ENCODE measurements at places on chromosomes 16 and 17.

DNA sequence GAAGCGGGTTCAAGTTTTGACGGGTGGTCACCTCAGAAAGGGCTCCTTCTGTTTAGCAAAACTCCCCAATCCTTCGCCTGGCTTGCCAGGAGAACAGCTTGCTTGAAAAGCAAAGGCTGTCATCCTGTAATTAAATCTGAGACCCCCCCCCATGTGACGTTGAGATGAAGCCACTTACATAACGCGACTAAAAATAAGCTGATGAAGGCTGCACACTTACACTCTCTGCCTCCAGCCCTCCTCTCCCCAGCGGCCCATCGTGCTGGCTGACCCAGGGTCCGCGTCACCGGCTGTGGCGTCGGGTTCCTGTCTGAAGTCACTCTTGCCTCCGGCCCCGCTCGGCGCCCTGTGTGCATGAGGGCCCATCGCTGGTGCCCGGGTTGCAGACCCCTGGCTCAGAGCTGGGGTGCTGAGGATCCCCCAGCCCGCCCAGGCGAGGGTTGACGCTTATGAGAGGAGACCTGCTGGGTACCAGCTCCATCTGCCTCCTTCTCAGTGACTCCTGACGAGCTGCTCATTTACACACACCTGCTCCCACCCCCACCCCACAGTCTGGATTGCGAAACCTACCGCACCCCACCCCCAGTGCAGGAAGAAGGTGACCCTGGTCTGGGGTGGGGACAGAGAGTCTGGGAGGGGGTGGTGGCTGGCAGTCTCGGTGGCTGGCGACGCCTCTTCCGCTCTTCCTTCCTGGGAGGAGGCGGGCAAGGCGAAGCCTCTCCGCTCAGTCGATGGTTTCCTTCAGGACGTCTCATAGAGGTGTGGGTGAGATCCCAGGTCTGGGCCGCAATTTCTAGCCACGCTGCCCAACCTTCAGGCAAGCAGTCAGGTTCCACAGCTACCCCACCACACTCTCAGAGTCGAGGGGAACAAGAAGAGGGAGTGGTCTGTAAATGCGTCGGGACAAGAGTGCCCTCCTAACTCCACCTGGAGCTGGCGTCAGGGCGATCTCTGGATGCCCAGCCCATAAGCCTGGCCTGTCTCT lies 3.1 kb upstream of the BAIAP2 start:
- DNase-seq, result no peak

DNA sequence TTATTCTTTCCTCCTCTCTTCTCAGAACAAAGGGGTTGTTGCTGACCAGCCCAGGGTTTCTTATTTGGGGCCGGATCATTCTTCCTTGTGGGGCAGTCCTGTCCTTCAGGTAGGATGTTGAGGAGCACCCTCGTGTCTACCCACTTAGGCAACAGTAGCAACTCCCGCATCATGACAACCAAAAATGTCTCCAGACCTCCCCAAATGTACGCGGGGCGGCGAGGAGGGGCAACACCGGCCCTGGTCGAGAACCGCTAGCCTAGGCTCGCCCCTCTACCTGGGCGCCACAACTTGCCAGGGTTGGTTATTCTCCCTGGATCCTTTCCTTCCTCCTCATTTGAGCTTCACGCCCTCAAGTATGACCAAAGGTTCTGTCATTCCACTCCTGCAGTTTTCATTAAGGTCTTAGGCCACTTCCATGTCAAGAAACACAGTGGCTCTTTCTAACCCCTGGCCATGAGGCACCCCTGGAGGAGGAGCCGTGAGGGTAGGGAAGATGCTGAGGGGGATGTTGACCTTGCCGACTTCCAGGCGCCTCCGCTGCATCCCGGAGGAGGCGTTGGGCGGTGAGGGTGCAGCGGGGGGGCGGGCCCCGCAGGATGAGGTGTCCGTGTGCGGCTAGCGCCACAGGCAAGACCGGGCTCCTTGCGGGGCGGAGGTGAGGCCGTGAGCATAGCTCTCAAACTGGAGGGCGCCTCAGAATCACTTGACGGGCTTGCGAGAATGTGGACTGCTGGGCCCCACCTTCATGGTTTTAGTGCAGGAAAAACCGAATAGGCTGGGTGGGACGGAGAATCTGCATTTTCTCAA lies 712 bp upstream of the SPECC1 start:
- peak; percentile 46 for DNase-seq

DNA sequence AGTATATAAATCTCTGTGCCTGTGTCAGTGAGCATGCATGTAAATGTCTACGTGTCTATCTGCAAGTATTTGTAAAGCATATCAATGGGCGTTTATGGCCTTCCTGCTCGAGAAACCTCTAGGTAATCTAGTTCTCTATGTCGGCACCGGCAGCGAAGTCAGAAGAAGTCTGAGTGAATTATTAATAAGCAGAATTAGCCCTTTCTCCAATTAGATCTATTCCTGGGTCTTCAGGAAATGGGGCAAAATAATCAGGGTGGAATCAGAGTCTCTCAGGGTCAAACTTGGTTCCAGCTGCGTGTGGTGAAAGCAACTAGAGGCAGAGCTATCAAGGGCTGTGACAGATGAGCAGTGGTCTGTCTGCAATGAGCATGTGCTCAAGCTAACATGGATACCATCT lies at the start of gene C17orf78:
Gene C17orf78 (plus strand): TSS at position 280 of the 400 bp plus-strand sequence. CDS start 108 bp downstream, at position 388.
- DNase-seq, result no peak

DNA sequence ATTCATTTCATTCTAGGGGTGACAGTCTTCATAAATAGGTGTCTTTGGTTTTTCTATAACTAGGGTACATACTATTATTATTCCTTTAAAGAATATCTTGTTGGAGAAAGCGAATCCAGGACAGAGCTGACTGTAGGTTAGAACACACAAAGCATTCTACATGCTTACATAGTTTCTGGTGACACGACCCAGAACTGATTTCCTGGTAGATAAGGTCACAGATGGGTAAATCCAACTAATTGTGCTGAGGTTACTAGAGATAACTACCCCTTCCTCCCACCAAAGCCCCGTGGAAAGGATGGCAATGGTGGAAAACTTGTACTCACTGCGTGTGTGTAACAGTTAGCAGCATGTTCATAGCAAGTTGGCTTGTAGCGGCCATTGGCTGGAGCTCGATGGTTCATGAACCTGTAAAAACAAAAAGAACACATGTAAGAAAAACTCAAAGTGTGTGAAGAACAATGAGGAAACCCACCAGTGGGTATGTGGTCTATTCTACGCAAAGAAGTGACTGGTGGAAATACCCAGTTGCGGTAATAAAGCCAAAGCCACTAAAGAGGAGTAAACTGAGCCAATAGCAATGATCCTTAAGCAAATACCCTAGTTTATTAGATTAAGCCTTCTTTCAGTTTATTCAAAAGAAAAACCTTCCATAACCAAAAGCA lies 7.7 kb downstream of the MMD start:
- DNase-seq, result no peak

- no peak for DNase-seq
Measured at GRCh38 chr16:86930663-86931373, 352.5 kb downstream of the FOXL1 start.

DNA sequence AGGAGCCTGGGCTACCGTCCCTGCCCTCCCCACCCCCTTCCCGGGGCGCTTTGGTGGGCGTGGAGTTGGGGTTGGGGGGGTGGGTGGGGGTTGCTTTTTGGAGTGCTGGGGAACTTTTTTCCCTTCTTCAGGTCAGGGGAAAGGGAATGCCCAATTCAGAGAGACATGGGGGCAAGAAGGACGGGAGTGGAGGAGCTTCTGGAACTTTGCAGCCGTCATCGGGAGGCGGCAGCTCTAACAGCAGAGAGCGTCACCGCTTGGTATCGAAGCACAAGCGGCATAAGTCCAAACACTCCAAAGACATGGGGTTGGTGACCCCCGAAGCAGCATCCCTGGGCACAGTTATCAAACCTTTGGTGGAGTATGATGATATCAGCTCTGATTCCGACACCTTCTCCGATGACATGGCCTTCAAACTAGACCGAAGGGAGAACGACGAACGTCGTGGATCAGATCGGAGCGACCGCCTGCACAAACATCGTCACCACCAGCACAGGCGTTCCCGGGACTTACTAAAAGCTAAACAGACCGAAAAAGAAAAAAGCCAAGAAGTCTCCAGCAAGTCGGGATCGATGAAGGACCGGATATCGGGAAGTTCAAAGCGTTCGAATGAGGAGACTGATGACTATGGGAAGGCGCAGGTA lies 762 bp downstream of the CDK12 start:
- peak; percentile 55 for DNase-seq

- no peak for DNase-seq
Measured at GRCh38 chr17:39212841-39213480, 12.8 kb downstream of the STAC2 start.

DNA sequence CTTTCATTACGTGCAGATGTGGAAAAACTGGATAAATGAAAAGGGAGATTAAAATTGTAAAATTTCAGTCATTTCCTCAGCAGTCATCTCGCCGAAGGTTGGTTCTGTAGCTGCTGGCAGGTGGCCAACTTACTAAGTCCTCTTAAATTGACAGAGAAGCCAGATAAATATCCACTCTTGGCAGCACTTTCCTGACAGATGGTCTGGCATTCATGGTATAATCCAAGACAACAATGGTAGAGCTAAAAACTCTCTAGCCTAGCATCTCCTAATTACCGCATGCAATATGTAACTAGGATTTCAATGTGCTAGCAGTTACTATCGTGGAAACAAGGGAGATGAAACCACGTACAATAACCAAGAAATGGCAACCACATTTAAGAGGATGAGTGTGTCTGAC lies 306.3 kb downstream of the CNTNAP4 start:
- DNase-seq, result no peak

Data from activated CD4-positive, alpha-beta T cell treated with anti-CD3 and anti-CD28 coated beads for 36 hours (primary cell).